IPS DF 6.9 (cell line): ENCODE measurements at places on chromosomes 3 and 15.

- H3K36me3 ChIP-seq, result no peaks in the 10 kb centered on the region
- H3K4me1 ChIP-seq, result no peaks in the 10 kb centered on the region
- no peak overlapping the region for H3K4me3 ChIP-seq
- no peaks in the 10 kb centered on the region for H3K27me3 ChIP-seq
- H3K27ac ChIP-seq, result no peak overlapping the region
Measured at GRCh38 chr3:116140100-116140689, 305.1 kb downstream of the LSAMP start.

GRCh38 chr3:173007079-173007723 is 133.8 kb downstream of the SPATA16 start:
- H3K4me3 ChIP-seq, result no peak overlapping the region
- H3K27ac ChIP-seq, result no peak overlapping the region
- no peaks in the 10 kb centered on the region for H3K27me3 ChIP-seq
- H3K4me1 ChIP-seq, result no peaks in the 10 kb centered on the region

DNA sequence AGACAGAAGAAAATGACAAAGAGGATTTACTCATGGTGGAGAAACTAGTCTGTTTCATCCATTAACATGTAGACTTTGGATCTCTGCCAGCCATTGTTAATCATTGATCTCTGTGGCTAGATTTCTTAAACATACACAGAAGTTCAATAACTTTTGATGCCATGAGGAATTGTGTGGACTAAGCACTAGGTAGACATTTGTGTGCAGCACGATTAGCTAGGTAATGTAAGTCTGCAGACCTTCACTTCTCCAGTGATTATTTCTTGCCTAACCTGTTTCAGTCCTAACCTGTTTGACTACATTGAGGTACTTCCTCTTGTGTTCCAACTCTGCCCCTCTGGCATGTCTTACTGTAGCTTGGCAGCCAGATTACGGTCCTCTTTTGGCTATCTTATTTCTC is 928.5 kb upstream of the ROBO1 start:
- no peaks in the 10 kb centered on the region for H3K36me3 ChIP-seq
- no peaks in the 10 kb centered on the region for H3K4me1 ChIP-seq
- DNase-seq, result no peak
- no peak overlapping the region for H3K4me3 ChIP-seq
- H3K27ac ChIP-seq, result no peak overlapping the region

DNA sequence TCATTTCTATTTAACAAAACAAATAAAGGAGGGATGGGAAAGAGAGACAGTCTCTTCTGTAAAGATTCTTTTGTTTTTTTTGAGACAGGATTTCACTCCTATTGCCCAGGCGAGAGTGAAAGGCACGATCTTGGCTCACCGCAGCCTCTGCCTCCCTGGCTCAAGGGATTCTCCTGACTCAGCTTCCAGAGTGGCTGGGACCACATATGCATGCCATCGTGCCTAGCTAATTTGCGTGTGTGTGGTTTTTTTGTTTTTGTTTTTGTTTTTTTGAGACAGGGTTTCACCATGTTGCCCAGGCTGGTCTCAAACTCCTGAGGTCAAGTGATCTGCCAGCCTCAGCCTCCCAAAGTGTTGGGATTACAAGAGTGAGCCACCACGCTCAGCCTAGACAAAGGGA is 23.3 kb downstream of the STAG1 start:
- H3K4me3 ChIP-seq, result no peak overlapping the region
- peaks cover 2% of the 10 kb centered on the region; the same call in 1 of the 2 replicates for H3K4me1 ChIP-seq
- no peak for DNase-seq
- H3K36me3 ChIP-seq, result no peaks in the 10 kb centered on the region

DNA sequence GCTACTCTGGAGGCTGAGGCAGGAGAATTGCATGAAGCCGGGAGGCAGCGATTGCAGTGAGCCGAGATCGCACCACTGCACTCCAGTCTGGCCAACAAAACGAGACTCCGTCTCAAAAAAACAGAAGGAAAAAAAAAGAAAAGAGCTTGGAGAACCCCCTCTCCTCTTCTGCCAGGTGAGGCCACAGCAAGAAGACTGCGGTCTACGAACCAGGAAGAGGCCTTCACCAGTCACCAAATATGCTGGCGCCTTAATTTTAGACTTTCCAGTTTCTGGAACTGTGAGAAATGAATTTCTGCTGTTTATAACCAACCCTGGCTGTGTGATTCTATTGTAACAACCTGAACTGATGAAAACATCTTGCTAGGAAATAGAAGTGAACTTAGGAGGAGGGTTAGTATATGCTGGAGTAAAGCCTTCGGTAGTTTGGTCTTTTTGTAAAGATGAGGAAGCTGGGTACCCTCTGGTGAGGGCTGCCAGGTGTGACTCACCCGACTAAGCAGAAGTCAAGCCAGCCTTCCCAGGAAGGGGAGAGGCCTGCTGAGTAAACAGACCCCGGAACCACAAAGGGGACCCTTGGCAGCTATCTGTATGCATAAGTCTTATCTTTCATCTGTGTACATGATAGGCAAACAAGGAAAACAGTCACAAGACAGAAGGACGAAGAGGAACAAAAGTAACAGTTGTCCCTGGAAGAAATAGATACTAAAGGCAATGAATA is 78.7 kb downstream of the KLF13 start:
- no peaks in the 10 kb centered on the region for H3K27me3 ChIP-seq
- no peaks in the 10 kb centered on the region for H3K36me3 ChIP-seq
- no peak overlapping the region for H3K27ac ChIP-seq

- no peak for DNase-seq
- H3K27ac ChIP-seq, result no peak overlapping the region
- H3K4me1 ChIP-seq, result no peaks in the 10 kb centered on the region
- H3K4me3 ChIP-seq, result no peak overlapping the region
Measured at GRCh38 chr3:50608278-50608677, 3.3 kb downstream of the CISH start.

- H3K27me3 ChIP-seq, result no peaks in the 10 kb centered on the region
- no peak overlapping the region for H3K4me3 ChIP-seq
- no peak for DNase-seq
- H3K36me3 ChIP-seq, result no peaks in the 10 kb centered on the region
- no peak overlapping the region for H3K27ac ChIP-seq
- H3K4me1 ChIP-seq, result no peaks in the 10 kb centered on the region
Measured at GRCh38 chr3:4757575-4758248, 221.5 kb upstream of the BHLHE40 start.

GRCh38 chr3:98874602-98875249 is 26.8 kb downstream of the DCBLD2 start:
- no peak overlapping the region for H3K4me3 ChIP-seq
- H3K36me3 ChIP-seq, result no peaks in the 10 kb centered on the region
- no peak for DNase-seq
- no peak overlapping the region for H3K27ac ChIP-seq
- H3K27me3 ChIP-seq, result no peaks in the 10 kb centered on the region

- no peak overlapping the region for H3K4me3 ChIP-seq
- H3K36me3 ChIP-seq, result no peaks in the 10 kb centered on the region; the same call in 1 of the 2 replicates
- no peak for DNase-seq
- H3K4me1 ChIP-seq, result no peaks in the 10 kb centered on the region; the same call in 1 of the 2 replicates
Measured at GRCh38 chr3:32733631-32734229, 48.7 kb downstream of the CNOT10 start.

GRCh38 chr15:40340038-40340739 is 550 bp downstream of the CCDC9B start:
- no peaks in the 10 kb centered on the region for H3K36me3 ChIP-seq
- H3K4me1 ChIP-seq, result peaks cover 12% of the 10 kb centered on the region
- H3K4me3 ChIP-seq, result no peak overlapping the region

DNA sequence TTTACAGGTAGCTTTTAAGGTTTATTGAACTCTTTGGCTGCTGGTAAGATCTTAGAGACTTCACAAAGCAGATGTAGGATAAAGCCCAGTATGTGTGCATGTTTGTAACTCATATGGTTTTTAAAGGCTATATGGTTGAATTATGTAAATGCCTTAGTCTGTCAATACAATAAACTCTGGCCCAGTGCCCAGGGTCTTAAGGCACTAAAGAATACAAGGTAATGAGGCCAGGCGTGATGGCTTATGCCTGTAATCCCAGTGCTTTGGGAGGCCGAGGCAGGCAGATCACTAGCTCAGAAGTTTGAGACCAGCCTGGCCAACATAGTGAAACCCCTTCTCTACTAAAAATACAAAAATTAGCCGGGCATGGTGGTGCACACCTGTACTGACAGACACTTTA is 170.3 kb upstream of the CGNL1 start:
- H3K4me1 ChIP-seq, result no peaks in the 10 kb centered on the region
- H3K4me3 ChIP-seq, result no peak overlapping the region
- no peak overlapping the region for H3K27ac ChIP-seq
- no peak for DNase-seq

GRCh38 chr3:71408903-71409302 is 174.6 kb downstream of the FOXP1 start:
- H3K4me3 ChIP-seq, result no peak overlapping the region
- no peak overlapping the region for H3K27ac ChIP-seq
- H3K4me1 ChIP-seq, result no peaks in the 10 kb centered on the region
- no peaks in the 10 kb centered on the region for H3K36me3 ChIP-seq
- no peaks in the 10 kb centered on the region for H3K27me3 ChIP-seq
- DNase-seq, result no peak

GRCh38 chr3:194023501-194024280 is 112.3 kb upstream of the HES1 start:
- no peaks in the 10 kb centered on the region for H3K36me3 ChIP-seq
- H3K4me1 ChIP-seq, result peaks cover 3% of the 10 kb centered on the region; the same call in 1 of the 2 replicates
- no peak overlapping the region for H3K4me3 ChIP-seq
- no peak overlapping the region for H3K27ac ChIP-seq
- DNase-seq, result no peak
- H3K27me3 ChIP-seq, result no peaks in the 10 kb centered on the region

DNA sequence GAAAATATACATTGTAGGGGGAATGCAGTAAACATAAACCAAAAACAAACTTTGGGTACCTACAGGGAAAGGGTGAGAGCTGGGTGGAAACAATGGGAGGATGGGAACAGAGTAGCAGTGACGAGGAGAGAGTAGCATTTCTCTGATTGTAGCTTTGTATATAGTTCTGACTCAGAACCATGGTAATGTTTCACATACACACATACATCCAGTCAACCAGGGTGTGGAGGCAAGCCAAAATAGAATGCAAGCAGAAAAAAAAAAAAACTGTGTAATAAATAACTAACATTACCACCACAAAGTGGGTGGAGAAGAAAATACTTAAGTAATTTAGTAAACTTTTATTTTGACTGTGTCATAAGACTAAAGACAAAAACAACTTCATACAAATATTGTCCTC is 27.2 kb downstream of the BCL2A1 start:
- no peak overlapping the region for H3K27ac ChIP-seq
- no peaks in the 10 kb centered on the region for H3K27me3 ChIP-seq
- H3K4me1 ChIP-seq, result no peaks in the 10 kb centered on the region
- no peaks in the 10 kb centered on the region for H3K36me3 ChIP-seq
- no peak overlapping the region for H3K4me3 ChIP-seq

GRCh38 chr3:47324278-47324865 is 41.6 kb downstream of the KLHL18 start:
- H3K36me3 ChIP-seq, result peaks cover 7% of the 10 kb centered on the region; the same call in 1 of the 2 replicates
- DNase-seq, result peak; percentile 70
- H3K27me3 ChIP-seq, result no peaks in the 10 kb centered on the region
- H3K27ac ChIP-seq, result no peak overlapping the region
- no peak overlapping the region for H3K4me3 ChIP-seq
- no peaks in the 10 kb centered on the region for H3K4me1 ChIP-seq

DNA sequence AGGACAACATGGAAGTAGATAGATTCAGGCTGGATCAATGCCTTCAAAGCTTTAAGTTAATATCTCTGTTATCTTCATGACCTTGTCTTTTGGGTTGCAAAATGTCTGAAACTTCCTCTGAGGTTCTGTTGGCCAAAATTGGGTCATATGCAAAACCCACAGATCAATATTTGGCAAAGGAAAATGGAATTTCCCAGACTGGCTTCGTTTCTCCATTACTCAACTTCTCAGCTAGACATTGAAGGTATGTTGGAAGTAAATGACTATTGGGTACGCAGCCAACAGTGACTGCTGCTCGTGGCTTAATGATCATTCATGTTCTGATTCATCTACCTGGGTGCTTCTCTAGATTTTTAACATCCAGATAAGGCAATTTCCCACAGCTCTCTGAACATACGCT is 675.4 kb upstream of the SGO1 start:
- H3K4me1 ChIP-seq, result peaks cover 3% of the 10 kb centered on the region
- no peaks in the 10 kb centered on the region for H3K36me3 ChIP-seq
- H3K27me3 ChIP-seq, result no peaks in the 10 kb centered on the region
- H3K4me3 ChIP-seq, result no peak overlapping the region

DNA sequence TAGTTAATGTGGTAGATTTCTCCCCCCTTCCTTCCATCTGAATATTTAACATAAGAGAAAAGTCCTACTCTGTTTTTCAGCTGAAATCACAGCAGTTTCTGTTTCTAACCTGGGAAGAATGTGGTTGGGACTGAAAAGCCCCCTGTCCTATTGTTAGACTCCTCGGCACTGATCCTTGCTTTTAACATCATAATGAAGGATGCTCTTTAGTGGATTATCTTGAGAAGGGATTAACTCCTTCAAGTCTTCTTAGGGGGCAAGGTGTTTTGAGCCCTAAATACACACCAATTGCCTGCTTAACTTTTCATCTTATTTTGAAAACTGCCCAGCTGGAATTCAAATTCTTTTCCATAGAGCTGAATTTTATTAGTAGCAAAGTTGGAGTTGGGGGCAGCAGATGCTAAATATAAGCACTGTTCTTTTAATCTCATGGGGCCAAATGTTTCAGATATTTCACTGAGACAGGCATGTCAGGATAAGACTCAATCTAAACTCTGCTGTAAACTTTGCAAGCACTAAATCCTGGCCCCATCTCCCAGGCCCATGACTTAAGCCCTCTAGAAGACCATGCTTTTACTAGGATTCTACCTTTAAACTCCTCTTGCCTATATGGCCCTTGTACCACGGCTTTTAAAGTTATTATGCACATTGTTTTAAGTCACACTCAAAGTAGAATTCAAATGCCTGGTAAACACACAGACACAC is 243.2 kb upstream of the NR2F2 start:
- H3K27ac ChIP-seq, result no peak overlapping the region
- no peak overlapping the region for H3K4me3 ChIP-seq
- H3K4me1 ChIP-seq, result no peaks in the 10 kb centered on the region
- peaks cover 36% of the 10 kb centered on the region for H3K27me3 ChIP-seq
- DNase-seq, result peak; percentile 35

DNA sequence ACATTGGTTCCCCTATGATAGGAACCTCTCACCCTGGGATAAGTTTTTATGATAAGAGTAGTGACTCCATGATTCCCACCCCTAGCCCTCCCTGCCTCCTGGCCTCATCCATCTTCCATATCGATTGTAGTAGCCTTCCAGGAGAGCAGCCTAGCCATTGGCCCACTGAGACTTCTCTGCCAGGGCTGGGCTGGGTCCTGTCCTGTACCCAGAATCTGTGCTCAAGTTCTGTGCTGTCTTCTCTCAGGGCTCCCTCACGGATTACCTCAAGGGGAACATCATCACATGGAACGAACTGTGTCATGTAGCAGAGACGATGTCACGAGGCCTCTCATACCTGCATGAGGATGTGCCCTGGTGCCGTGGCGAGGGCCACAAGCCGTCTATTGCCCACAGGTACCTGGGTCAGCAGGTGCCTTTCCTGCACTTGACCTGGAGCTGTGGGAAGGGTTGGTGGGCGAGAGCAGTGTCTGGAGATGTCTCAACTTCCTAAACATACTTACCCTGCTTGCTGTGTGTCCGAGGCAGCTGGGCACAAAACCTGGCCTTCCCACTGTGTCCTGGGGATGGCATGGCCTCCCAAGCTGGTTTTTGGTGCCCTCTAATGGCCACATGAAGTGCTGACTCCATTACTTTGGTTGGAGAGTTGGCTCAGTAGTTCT is 16.6 kb upstream of the EXOG start:
- no peak overlapping the region for H3K27ac ChIP-seq
- H3K36me3 ChIP-seq, result peaks cover 32% of the 10 kb centered on the region
- no peak overlapping the region for H3K4me3 ChIP-seq
- H3K4me1 ChIP-seq, result no peaks in the 10 kb centered on the region
